NCI-H1436 (cell line): ENCODE measurements at places on chromosomes 3 and 15.

DNA sequence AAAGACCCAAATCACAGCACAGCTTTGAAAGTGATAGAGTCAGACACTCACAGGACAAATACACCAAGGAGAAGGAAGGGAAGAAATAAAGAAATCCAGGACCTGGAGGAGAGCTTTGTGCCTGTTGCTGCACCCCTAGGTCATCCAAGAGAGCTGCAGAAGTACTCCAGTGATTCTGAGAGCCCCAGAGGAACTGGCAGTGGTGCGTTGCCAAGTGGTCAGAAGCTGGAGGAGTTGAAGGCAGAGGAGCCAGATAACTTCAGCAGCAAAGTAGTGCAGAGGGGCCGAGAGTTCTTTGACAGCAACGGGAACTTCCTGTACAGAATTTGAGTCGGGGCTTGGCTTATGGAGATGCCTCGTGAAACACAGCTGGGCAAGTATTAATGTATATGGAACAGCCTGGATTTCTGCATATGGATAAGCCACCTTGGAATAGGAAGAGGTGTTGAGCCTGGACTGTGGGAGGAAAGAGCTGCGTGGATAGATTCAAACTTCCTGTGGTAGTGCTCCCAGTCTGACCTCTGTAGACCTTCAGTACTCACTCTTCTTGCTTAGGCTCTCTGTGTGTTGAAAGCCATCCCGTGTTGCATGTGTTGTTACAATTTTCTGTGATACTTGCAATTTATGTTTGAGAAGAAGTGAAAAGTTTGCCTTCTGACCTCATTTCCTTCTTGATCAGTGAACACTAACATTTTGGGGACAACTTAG is 6.1 kb downstream of the NGRN start:
- DNase-seq, result no peak

DNA sequence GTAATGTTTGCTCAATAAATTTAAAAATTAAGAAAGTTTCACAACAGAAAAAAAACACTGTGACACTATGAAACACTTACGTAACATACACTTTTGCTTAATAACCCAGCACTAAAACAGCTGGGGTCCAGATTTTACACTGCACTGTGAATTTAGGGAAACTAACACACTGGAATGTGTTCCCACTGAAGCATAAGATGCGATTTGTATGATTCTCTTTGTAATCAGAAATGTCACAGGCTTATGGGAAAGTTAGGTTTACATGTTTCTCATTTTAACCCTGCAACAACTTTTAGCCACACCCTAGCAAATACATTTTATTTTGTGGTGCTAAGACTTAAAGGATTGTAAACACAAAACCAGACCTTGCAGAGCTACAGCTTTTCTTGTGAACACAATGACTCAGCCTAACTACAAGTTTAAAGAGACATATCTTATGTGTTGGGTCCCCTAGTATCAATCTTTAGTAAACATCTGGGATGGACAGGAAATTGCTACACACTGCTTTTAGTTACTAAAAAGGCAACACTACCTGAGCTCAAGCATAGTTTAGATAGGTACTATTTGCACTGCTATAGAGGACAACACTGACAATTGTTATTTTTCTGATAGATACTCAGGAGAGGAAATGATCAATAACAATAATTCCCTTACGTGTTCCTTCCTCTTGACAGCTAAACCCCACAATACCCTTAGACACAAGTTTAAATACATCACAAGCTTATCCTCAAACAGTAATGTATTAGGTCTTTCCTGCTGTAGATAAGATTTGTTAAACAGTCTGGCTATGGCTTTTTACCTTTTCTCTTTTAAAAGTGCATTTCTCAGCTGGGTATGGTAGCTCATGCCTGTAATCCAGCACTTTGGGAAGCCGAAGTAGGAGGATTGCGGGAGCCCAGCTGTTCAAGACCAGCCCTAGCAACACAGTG is 3.8 kb downstream of the PLD1 start:
- DNase-seq, result no peak

GRCh38 chr3:107421170-107421792 is 44.0 kb downstream of the CCDC54 start:
- peak; percentile 59 for DNase-seq

GRCh38 chr3:190718097-190718496 is 144.4 kb downstream of the GMNC start:
- DNase-seq, result no peak

DNA sequence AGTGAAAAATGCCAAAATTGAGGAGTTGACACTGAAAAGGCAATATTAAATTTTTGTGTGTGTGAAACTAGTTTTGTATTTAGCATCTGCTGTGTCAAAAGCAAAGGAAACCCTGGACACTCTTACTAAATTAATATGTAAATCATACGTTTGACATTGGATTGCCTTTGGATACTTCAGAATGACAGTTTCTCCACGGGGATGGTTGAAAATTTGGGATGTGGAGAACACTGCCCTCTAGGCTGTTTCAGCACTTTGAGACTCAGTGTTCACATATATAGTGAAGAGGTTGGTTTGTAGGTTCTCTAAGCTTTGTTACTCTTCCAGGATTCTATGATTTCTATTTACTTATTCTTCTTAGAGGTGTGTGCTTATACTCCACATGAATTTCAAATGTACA is 3.0 kb downstream of the ROBO2 start:
- DNase-seq, result no peak

DNA sequence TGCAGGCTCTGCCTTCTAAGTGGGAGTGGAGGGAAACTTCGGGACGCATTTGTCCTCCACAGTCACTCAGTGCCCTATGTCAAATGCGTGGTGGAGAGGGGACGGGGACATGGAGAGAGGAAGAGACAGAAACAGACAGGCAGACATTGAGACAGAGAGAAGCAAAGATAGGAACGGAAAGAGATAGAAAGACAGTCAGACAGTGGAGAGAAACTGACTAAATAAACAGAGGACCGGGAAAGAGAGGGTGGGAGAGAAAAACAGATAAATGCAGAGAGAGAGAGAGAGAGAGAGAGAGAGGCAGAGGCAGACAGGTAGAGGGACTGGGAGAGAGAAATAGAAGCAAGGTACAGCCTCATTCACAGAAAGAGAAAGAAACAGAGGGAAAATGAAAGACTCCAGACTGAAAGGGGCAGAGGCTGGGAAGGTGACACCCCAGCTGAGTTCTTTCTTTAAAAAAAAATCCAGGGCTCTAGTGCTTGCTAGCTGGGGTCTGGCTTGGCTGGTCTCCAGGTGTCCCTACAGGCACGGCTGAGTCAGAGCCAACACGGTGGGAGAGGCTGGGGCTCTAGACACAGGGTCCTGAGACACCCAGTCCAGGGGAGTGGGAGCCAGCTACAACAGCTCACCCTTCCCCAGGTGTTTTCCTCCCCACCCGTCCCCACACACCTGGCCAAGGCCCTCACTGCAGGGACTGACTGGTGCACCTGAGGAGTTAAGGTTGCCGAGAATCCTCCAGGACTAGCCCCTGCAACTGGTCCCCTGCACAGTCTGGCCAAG is 506.1 kb upstream of the PROK2 start:
- no peak for DNase-seq

GRCh38 chr15:34085746-34086145 is 15.9 kb downstream of the EMC7 start:
- DNase-seq, result no peak

- no peak for DNase-seq
These were observed 66.8 kb upstream of the ALDH1A3 start for GRCh38 chr15:100812802-100813201.

DNA sequence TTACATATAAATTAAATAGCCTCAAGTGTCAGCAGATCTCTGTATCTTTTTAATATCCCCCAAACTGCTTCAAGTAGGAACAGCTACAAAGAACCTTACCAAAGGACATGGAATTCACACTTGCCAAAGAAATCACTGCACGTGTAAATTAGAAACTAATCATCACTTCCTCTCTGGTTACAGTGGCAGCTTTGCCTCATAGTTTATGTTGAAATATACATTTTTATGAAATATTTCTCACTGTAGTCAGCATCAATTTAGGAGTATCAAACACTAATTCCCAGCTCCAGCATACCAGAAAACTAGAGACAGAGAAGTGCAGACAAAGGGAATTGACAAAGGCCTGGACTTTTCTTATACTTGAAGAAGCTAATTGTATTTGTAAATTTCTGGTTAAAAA is 260.9 kb downstream of the TIGIT start:
- no peak for DNase-seq

- no peak for DNase-seq
These were observed 157.4 kb upstream of the NPHP3 start for GRCh38 chr3:132879656-132880055.

- DNase-seq, result no peak
These were observed 435.1 kb downstream of the LPP start for GRCh38 chr3:188589071-188589470.

DNA sequence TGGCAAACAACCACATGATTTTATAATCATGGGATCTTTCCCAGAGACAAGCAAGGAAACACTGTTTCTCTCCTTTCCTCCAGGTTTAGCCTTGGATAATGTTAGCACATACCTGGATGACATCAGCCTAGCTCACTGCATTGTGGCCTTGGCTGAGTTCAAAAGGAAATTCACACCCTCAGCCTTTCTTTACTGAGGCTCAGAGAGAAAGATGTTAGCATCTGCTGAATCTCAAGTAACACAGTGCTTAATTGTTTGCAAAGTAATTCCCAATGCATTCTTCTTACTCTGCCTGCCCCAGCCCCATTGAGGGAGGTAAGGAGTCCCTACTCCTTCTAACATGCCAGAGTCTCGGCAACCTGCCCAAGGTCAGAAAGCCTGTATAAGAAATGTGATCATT is 432.2 kb upstream of the LMCD1 start:
- no peak for DNase-seq

GRCh38 chr15:89932880-89933279 is 20.1 kb upstream of the ARPIN start:
- DNase-seq, result no peak

DNA sequence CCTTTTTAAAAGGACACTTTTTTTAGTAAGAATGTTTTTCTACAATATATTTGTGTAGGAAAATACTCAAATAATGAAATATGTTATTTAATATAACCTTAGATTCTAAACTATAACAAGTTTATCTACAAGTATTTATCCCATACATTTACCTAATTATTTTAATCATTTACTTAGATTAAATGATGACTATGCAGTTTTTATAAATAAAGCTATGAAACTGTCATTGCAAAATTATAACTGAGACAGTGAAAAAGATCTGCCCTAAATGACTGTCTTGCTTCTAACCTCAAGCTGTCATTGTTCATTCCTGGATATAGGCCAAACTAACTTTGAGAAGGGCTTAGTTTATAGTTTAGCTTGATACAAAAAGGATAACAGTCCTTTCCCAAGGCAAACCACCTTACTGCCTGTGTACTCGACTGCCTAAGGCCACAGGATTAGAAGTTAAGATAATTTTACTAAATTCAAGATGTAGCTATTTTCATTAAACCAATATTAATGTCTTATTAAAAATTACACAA is 84.1 kb downstream of the GLDN start:
- DNase-seq, result no peak

DNA sequence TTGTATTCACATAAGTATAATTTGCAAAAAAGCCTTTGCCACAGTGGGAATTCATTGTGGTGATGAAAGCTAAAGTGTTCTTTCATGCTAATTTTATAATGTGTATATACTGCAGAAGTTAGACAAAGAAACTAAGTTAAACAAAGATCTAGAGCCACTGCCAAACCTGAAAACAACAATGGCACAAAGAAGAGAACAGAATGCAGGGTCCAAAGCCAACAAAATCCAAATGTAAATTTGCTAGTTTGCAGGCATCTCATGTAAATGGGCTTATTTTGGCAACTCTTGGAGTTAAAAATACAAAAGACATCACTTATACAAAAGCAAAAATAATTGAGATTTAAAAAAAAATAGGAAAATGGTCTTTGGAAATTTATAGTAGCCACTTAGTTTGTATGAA is 123.0 kb downstream of the TCF12 start:
- no peak for DNase-seq

GRCh38 chr3:14605067-14605466 is 46.5 kb upstream of the CCDC174 start:
- no peak for DNase-seq

DNA sequence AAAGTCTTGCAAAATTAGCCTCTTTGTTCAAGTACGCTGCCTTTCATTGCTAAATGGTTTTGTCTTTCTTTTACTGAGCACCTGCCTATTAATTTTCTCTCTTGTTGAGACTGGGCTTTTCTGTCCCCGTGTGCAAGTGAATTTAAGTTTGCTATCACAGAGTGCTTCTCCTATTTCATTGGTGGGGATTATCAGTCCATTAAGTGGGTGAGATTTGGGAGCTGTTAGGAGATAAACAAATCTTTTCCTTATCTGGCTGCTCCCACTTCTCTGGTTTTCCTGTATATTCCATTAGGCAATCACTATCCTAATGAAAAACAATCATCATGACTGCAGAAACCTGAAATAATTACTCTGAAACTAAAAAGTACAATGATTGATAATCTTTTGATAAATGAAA is 254.2 kb downstream of the NR1D2 start:
- DNase-seq, result no peak

DNA sequence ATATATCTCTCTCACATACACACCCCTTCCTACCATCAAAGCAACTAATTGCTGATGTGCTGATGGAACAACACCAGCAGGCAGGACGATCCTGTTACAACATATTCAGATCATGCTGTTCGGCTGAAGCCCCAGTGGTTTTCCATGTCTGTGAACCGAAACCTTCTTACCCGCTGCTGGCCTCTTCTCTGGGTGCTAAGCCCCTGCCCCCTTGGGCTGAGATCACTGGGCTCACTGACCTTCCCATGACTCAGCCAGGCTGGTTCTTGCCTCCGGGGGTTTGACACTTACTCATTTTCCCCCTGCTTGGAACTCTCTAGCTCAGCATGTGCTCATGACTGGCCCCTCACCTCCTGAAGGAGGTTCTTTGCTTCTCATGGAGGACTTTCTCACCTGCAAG is 122.0 kb upstream of the RGMA start:
- DNase-seq, result no peak

DNA sequence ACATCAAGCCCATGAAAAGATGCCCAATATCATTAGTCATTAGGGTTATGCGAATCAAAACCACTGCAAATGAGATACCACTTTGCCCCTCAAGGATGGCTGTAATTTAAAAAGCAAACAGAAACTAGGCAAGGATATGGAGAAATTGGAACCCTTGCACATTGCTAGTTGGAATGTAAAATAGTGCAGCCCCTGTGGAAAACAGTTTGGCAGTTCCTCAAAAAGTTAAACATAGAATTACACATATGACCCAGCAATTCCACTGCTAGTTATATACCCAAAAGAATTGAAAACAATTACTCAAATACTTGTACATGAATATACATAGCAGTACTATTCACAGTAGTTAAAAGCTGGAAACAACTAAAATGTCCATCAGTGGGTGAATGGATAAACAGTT is 186.8 kb upstream of the CGNL1 start:
- no peak for DNase-seq

GRCh38 chr3:117019082-117019713 is 309.6 kb downstream of the TUSC7 start:
- DNase-seq, result peak; percentile 86

- peak; percentile 87 for DNase-seq
These were observed at the start of gene ILDR1 for GRCh38 chr3:122021811-122022401. Gene ILDR1 (minus strand): TSS chr3:122022247. CDS start chr3:122022077, 170 bp downstream.

GRCh38 chr3:105853801-105854432 is 14.9 kb downstream of the CBLB start:
- no peak for DNase-seq
